ENCODE measurements at places on chromosomes 7 and 10.

DNA sequence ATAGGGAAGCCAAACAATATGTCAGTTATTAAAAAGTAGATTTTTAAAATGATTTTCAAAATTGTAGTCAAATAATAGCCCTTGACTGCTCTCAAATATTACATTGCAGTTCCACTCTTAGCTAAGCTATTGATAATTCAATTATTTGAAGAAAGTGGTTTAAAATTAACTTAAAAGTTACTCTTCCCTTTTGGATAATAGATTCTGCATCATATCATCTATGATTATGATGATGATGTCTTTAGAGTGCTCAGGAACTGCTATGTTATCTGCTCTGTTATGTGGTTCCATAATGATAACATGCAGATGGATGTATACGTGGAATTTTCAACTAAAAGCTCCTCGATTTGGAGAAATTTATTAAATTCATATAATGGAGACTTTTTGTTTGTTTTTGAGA, 110.0 kb downstream of the ADAM22 start:
- DNase-seq: no peak

- no peak for DNase-seq
Observed at GRCh38 chr7:45188736-45189135, 31.1 kb downstream of the RAMP3 start.

DNA sequence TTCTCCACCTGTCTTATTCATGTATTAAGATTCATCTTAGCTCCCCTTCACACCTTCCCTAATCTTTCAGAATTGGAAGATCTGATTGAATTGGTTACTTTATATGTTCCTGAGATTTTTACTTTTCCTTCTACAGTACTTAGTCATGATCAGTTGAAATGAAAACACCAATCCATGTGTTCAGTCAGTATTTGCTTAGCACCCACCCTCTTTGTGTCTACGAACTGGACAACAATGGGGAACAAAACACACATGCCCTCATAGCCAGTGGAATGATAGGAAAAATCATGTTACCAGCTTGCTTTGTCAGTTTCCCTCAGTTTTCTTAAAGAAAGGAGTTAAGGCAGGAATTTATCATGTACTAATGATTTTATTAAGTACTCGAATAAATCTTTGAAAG, 2.0 kb downstream of the MASTL start:
- no peak for DNase-seq

GRCh38 chr10:78047314-78047891, 13.7 kb downstream of the RPS24 start:
- peak; percentile 96 for DNase-seq

DNA sequence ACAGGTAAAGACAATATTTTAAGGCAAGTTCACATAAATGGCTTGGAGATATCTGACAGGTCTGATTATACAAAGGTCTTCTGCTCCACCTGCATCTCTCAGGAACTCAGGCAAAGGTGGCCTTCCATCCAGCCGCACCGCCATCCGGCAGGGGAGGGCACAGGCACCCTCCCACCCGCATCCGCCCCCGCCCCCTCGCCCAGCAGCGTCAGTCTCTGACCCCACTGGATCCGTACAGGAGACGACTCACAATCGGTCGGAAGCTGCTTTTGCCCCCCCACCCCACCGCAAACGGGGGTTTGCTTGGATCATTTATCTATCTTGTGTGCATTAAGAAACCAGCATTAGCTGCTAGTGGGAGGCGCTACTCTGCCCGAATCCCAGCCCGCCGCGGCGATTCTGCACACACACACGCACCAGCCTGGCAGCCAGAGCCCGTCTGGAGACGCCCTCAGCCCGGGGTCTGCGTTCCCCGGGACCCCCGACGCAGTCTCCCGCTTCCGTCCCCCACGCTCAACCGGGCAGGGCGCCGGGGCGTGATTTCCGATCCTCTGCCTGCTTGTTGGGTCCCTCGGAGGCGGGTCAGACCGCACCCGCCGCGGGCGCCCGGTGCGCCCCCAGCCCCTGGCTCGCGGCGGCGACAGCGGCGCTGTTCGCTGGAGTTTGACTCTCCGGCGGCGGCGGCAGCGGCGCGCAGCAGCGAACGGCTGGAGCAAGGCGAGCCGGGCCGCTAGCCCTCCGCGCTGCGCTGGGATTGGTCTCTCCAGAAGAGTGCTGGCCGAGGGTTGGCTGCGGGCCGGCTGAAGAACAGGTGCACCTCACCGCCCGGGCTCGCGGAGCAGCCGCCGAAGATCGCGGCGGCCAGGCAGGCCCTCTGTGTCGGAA, 820 bp upstream of the NRG3 start:
- DNase-seq: peak; percentile 73

All from posterior vena cava (tissue), 2 donors.